Activated naive CD8-positive, alpha-beta T cell treated with anti-CD3 and anti-CD28 coated beads for 36 hours (primary cell): ENCODE measurements at places on chromosomes 3 and 15. TPM values are rescaled to one million over a fixed set of nuclear protein-coding genes. Genes with fewer than 3 reads are reported as not detected.

DNA sequence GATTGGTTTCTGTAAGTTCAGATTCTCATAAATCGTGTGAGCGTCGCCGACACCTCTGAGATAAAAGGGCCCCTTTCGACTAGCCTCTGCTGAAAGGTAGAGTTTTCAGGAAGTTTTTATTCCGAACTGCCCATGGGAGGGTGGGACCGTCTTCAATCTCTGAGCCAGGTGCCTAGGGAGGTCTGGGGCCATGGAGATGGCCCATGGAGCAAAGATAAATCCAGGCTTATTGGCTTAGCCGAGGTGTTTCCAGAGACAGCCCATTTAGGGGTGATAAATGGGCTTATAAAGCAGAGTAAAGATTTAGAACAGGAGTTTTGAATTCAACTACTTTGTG, 442 bp downstream of the QTRT2 start:
- no peak for DNase-seq

Gene UNC13C
- total RNA-seq: not detected

GRCh38 chr3:94293793-94294195, 230.9 kb downstream of the NSUN3 start:
- DNase-seq: no peak

DNA sequence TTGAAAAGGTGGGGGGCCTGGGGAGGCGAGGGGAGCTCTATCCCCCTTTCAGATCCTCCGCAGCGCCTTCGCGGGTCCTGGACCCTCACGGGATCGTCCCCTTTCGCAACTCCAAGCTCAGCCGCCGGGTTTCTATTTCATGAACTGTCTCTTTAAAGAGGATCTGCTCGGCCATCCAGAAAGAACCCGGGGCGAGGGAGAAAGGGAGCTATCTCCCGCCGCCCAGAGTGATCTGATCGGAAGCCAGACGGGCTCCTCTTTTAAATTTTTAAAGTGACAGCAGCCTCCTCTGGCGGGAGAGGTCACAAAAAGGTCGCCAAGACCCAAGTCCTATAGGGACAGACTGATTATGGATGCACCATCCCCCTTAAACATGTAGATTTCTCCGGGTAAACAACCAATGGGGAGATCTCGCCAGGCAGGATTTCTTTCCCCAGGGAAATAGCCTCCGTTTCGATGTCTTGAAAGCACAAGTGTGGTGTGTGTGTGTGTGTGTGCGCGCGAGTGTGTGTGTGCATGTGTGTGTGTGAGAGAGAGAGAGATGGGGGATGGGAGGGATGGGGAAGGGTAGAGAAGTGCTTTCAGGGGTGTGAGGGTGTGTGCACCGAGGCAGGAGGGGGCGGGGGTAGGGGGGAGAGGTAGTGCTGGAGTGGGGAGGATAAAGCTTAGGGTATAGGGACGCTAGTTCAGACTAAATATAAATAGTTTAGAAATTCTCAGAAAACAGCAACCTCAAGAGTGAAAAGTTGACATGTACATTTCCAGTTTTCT, 516.1 kb downstream of the MECOM start:
- DNase-seq: no peak

GRCh38 chr3:45098310-45098709, 47.9 kb downstream of the CDCP1 start:
- no peak for DNase-seq

Gene SCAMP5
- 0.58 TPM for total RNA-seq

Gene RAD51
- total RNA-seq: 67.7 TPM

Gene C2CD4A
- total RNA-seq: 0.20 TPM

GRCh38 chr15:56533731-56534403, 68.9 kb upstream of the MNS1 start:
- no peak for DNase-seq

Gene FBN1
- 0.29 TPM for total RNA-seq
